Activated CD8-positive, alpha-beta memory T cell treated with anti-CD3 and anti-CD28 coated beads, Interleukin-2, amount 50 U/mL, for 4 hours (primary cell): ENCODE measurements at places on chromosomes 12 and 14.
A peak's percentile ranks its signal among the peaks of the same experiment; 100 is the strongest.

DNA sequence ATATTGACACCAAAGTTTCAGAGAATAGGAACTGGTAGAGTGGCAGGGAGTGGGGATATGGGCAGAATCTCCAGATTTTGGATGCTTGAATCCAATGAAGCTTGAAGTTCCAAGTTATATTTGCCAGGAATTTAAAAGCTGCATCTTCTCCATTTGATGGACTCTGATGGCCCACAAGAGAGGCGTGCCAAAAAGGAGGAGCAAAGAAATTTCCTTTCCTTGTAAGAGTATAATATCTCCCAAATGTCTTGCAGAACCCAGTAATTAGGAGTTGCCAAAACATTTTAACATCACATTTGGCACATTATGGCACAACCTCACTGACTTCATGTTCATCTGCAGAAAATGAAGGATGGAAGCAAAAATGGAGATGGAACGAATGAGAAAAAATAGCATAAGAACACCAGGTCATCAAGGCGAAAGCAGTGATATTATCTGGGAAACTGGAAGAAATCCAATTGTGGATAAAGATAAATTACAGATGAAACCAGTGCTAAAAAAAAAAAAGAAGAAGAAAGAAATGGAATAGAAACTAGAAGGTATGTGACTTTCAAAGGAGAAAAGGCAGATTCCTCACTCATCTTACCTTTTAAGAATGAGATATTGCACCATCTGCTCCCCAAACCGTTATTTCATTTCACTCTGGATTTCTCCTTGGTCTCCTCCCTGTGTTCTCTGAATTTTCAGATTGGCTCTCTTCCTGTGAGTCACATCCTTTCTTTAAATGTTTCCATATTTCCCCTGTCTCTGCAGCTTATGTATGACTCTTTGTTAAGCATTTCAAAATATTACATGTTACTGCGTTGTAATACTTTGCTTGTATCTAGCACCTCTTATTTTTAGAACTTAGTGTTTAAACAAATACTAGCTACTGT lies 13.5 kb upstream of the FLRT2 start:
- no peak for DNase-seq

GRCh38 chr14:32820682-32821081 lies 118.0 kb upstream of the NPAS3 start:
- no peak for DNase-seq

DNA sequence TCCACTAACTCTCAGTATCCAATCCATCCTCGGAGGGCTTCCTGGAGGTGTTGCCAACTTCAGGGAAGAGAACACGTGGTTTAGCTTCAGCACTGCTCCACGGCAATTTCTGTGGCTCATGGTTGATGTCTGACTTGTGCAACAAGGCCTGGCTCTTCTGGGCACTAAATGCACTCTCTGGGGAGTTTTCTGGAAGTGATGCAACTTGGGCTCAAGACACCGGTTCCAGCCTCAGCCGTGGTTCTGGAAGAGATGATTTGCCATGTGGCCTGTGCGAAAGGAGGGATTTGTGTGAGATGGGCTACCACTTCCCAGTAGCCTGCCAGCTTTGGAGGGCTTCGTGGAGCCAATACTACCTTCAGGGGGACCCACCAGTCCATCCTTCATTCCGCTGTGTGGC lies 118.6 kb upstream of the RTL1 start:
- DNase-seq = peak; percentile 3

DNA sequence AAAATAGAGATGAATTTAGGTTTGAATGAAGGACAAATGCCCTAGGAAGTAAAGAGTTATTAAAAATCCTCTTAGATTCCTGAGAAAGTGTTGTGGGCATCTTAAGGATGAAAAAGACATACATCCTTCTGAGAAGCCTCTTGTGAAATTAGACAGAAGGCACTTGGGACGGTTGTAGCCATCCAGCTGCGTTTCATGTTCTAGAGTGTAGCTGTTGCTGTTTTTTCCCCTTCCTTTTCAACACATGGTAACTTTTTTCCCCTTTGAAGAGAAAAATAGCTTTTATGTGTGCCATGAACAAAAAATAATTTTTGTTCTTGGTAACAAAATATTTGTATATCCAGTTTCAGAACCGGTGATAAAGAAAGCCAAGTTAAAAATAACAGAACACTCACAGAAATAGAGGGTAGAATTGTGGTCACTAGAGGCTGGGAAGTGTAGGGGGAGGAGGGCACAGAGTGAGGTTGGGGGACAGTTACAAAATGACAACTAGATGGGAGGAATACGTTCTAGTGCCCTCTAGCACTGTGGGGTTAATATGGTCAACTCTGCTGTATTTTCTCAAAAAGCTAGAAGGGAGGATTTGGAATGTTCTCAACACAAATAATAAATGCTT lies 58.4 kb downstream of the PTHLH start:
- DNase-seq = no peak

GRCh38 chr14:61602733-61603077 lies 92.6 kb upstream of the HIF1A start:
- DNase-seq = no peak

DNA sequence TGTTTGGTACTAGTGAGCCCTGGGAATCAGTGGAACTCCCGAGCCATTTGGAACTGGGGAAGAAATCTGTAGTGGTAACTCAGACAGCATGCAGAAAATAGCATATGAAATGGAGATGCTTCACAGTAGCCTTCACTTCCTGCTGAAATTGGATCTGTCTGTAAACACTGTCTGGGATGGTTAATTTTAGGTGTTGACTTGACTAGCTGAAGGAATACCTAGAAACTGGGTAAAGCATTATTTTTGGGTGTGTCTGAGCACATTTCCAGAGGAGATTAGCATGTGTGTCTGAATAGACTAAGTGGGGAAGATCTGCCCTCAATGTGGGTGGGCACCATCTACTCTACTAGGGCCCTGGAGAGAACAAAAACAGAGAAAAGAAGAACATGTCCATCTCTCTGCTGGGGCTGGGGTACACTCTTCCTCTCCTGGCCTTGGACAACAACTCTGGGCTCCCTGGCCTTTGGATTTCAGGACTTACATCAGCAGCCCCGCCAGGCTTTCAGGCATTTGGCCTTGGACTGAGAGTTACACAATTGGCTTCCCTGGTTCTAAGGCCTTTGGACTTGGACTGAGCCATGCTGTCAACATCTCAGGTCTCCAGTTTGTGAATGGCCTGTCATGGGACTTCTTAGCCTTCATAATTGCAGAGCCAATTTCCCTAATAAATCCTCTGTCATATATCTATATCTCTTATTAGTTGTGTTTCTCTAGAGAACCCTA lies 14.0 kb upstream of the CRADD start:
- no peak for DNase-seq

DNA sequence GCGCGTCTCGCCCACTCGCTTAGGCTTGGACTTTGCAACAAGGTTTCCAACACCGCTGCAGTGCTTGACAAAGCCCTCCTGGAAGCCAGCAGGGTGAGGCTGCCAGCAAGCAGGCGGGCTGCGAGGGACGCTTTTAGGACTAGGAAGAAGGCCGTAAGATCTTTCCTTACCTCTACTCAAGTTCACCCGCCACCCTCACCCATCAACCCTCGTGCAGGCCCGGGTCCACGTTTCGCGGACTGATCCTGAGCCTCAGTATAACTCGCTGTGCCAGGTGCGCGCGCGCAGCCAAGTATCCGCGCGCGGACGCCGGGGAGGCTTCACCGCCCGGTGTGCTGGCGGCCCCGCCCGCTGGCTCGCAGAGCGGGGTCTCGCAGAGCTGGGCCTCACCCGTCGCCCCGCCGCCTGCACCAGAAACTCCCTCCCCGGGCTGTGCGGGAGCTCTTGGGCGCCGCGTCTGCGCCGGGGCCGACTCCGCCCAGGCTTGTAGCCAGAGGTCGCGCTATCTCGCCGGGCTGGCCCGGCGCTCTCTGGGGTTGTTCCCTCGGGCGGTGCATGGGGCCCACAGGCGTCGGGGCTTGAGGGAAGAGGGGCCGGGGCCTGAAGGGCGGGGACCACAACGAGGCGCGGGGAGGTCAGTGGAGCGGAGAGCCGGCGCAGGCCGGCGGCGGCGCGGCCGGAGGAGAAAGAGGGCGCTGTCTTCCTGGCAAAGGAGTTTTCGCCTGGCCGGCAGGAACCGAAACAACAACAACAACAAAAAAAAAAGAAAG lies 7.6 kb upstream of the SIX1 start:
- no peak for DNase-seq

DNA sequence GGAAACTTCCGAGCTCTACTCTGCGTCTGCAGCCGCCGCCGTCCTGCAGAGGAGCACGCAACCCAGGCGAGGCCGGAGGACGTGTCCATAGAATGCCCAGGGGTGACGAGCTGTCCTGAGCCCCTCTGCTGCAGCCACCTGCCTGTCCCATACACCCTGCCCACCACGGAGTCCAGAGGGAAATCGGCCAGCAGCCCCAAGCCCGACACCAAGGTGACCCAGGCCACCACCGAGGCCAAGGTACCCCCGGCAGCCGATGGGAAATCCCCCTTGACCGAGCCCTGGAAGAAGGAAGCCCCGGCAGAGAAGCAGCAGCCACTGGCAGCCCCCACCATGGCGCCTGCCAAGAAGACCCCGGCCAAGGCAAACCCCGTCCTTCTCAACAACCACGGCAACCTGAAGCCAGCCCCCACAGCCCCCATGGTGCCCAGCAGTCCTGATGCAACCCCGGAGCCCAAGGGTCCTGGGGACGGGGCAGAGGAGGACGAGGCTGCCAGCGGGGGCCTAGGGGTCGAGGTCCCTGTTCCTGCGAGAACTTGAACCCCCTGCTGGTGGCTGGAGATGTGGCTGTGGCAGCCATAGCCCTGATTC lies 128.7 kb upstream of the C14orf180 start:
- DNase-seq = peak; percentile 11

GRCh38 chr12:98439471-98439951 lies 75.9 kb upstream of the TMPO start:
- DNase-seq = no peak

GRCh38 chr12:108514468-108514972 lies 557 bp upstream of the FICD start:
- no peak for DNase-seq

- peak; percentile 36 for DNase-seq
Observed at GRCh38 chr12:2395354-2395977, 342.7 kb downstream of the CACNA1C start.

DNA sequence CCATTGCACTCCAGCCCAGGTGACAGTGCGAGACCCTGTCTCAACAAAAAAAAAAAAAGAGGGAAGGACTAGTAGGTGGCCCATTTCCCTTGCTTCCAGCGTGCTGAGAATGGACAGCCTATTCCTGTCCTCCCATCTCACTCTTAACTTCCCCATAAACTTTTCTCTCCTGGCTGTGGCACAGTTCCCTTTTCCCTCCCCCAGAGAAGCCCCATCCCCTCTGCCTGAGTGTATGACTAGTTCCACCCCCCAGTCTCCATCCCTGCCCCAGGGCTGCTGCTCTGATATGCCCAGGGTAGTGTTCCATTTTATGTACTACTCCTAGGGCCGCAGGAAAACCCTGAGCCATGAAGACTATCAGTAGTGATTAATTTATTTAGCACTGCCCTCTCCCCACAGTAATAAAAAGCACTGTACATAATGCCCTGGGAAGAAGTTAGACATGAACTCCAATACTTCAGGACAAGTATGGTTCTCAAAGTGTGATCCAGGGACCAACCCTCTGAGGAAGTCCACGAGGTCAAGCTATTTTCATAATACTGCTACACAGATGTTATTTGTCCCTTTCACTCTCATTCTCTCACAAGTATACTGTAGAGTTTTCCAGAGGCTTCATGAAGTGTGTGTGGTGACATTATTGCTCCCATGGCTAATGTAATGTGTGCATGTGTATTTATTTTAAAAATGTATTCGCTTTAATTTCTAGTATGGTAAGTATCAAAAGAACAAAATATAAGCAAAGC lies 11.5 kb upstream of the CHD4 start:
- DNase-seq = no peak

- DNase-seq = no peak
Observed at GRCh38 chr14:58809520-58809919, 171.8 kb downstream of the DACT1 start.

DNA sequence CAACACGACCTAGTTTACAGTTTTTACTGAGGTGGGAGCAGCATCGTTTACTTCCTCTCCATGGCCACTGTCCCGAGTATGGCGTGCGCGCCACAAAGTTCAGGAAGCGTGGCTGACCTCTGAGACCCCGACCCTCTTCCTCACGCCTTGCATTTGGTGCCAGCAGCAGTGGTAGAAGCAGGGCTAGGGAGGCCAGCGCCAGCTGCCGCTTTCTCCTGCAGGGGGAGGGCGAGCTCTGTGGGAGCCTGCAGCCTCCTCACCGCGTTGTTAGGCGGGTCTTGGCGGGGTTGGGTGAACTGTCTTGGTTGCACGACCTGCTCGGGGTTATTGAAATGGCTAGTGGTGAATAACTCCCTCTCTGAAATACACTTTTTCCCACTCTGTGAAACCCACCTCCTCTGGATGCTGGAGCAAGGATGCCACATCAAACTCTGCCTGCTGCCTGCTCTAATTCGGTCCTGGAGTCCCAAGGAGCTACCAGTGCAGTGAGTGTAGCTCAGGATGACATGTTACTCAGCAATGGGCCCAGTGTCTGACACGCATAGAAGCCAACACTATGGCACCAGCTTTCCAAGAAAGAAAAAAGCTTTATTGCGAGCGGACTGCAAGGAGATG lies 22.3 kb upstream of the TDRD9 start:
- DNase-seq = peak; percentile 33

GRCh38 chr12:121112496-121112895 lies 20.2 kb upstream of the P2RX7 start:
- DNase-seq = no peak

GRCh38 chr12:32446316-32447119 lies 47.2 kb downstream of the FGD4 start:
- no peak for DNase-seq

DNA sequence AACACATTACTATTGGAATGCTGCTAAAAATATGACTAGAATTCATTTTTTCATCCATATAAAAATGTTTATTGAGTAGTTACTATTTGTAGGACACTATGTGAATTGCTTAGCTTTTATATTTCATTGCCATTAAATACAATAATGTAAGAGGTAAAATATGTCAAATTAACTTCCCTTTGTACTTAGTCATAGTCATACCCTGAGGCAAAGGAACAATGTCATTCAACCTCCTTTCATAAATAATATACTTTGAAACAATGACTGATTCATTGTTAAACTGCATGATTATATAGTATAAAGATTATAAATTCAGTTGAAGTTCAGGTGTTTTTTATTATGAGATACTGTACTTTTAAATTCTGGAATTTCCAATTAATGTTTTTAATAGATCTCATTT lies 105.2 kb downstream of the GARIN6 start:
- no peak for DNase-seq
